ENCODE measurements at places on chromosomes 3 and 15. TPM values are rescaled to one million over a fixed set of nuclear protein-coding genes. Genes with fewer than 3 reads are reported as not detected.

GRCh38 chr15:61534986-61535385, 305.9 kb upstream of the RORA start:
- no peak for DNase-seq

DNA sequence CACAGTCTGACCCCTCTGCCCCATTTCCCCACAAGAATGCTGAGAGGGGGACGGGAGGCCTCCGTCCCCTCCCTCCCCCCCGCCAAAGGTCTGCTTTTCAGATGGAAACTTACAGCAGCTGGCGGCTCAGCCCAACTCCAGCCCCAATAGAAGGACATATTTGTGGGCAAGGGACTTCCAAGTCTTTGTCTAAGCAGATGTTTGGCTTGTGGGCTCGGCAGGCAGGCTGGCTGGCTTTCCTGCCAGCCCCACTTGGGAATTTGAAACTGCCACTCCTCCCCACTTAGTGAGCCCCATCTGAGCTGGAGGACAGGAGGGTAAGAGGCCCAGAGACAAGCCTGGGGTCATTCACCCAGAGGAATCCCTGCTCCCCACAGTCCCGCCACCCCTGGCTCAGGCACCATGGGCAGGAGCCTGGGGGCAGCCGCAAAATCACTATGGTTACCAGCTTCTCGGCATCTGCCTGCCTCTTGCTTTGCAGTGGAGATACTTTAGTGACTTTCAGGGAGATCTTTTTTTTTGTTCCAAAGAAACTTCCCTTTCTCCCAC, 53.6 kb downstream of the LMCD1 start:
- DNase-seq, result no peak

GRCh38 chr15:47484997-47485396, 232.3 kb upstream of the SEMA6D start:
- DNase-seq, result no peak

DNA sequence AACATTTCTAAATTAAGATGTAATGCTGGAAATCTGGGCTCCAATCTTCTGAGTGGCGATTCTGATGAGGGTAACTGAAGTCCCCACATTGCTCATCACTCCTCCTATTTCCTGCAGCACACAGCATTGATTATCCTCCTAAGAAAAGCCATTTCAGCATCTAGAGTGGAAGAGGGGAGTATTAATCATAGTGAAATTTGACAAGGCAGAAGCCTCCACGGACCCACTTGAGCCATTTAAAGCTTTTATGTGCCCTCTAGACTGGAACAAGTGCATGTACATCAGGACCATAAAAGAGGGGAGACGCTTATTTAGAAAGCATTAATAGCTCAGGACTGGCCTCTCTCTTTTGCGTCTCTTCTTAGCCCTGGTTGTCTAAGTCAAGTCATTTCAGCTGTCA, 25.8 kb downstream of the AQP9 start:
- DNase-seq, result no peak

BOC gene
- total RNA-seq, result 0.07 TPM

GRCh38 chr3:141915766-141916165, 39.3 kb downstream of the ATP1B3 start:
- no peak for DNase-seq

DNA sequence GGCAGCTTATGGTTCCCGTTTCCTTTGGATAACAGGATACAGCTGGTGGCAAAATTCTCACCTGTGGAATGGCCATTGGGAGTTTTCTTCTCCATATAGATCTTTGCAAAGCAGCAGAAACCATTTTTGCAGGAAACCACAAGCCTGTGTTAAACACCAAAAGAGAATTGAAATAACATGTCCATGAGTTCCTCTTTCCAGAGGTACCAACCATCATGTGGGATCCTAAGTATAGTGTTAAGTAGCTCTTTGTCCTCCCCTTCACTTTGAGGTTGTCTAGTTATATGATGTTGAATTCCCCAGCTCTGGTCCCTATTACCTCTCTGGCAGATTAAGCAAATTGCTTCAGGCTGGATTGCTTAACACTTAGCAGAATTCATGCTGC, 94.9 kb downstream of the AKAP13 start:
- DNase-seq, result no peak

DNA sequence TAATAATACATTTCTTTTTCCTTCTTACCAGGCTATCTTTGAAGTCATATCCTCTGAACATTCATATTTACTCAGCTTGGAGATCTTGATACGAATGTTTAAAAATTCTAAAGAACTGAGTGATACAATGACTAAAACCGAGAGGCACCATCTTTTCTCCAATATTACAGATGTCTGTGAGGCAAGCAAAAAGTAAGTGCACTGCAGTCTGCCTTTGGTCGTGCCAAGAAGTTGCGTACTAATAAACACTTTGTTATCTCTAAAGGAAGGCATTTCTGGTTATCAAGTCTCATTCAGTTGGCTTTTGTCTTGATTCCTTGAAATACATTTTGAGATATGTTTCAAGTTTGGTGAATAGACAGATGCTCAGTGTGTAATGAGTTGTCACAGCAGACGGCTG, 31.6 kb downstream of the ARHGEF26 start:
- no peak for DNase-seq

CCDC54 gene
- not detected for total RNA-seq

- no peak for DNase-seq
Observed at GRCh38 chr3:47565734-47566550, 12.7 kb downstream of the CSPG5 start.

DNA sequence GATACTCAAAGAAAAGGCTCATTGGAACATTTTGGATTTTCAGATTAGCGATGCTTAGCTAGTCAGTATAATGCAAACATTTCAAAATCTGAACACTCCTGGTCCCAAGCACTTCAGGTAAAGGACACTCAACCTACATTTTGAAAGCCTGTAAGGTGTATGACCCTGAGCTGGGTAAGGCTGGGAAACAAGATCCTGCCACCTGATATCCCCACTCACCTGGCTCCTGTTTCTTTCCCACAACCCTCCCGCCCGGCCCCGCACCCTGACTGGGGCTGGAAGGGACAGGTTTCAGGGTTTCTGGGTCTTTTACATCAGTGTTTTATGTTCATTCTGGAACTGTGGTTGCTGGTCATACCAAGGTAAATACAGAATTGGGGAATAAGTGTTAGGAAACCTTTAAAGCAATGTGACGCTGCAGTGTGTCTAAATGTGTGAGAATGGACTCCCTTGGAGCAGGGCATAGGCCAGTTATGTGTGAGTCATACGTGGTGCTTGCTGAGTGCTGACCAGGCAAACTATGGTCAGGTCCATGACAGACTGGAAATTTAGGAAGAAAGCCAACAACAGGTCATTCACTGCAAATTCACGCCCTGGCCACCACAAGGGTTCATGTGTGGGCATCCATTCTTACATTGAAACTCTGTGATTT, 22.9 kb downstream of the CTXND1 start:
- DNase-seq, result peak; percentile 24

DNA sequence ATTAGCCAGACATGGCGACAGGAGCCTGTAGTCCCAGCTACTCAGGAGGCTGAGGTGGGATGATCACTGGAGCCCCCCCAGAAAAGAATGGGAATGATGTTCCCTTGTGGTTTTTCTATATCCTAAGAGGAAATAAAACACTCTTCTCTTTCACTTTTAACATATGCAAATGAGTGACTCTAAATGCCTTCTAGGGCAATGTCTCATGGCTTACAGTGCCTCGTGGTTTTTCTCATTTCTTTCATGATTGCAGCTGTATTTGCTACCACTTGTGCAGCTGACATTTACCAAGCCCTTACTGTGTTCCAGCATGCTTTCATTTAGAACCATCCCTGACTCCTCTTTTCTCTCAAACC, 26.4 kb downstream of the STOML1 start:
- DNase-seq, result no peak

DNA sequence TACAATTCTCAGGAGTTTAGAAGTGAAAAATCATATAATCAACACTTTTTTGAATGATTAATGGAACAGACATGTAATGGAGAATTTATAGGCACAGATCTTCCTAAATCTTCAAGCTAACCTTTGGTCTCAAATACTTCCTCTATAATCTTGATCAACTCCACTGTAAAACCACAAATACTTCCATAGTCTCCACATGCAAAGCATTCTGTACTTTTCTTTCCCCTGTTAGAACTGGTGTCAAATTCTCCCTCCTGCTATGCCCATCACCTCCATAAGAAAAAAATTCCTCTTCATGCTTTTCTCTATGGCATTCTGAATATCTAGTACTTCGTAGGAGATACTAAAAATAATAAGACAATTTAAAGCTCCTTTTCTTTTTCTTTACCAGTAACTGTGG, 214.3 kb downstream of the ADAMTS9 start:
- no peak for DNase-seq

DNA sequence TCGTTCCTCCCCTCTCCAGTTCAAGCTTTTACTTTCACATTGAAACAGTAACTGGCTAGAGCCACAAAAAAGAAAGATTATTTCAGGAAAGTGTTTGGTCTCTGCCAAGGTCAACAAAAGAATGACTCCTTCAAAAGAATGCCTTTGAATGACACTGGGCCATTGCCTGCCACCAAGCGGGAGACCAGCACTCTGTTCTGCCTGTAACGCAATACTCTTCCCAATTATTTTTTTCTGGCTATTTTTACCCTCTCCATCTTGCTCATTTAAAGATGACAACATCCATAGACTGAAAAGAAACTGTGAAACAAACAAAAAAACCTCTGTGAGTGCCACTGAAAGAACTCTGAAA, 37.3 kb downstream of the EHHADH start:
- DNase-seq, result no peak

DNA sequence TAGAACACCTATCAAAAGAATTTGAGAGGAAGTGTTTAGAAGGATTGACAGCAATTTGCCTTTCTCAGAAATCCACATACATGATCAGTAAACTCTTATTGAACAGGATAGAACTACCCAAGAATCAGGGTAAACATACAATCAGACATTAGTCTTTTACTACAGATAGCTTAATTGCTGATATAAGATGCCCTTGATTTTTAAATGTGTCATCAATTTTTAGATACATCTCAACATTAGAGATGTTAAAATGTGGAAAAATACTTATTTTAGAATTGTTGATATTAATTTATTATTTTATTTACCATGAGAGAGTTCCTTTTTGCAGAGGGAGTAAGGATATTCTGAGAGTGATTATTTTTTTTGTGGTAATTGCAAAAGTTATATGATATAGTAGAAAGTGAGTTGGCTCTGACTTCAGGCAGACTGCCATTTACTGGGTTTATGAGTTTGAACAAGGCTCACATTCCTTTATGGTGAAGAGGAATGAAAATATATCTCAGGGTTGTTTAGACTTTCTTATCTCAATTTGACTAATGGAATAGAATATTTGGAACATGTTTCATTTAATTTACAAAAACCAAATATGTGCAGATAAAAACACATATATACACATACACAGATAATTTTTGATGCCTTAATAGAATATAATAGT, 302.8 kb upstream of the GOLIM4 start:
- no peak for DNase-seq

- peak; percentile 66 for DNase-seq
Observed at GRCh38 chr3:99532246-99532645, 106.1 kb upstream of the COL8A1 start.

DNA sequence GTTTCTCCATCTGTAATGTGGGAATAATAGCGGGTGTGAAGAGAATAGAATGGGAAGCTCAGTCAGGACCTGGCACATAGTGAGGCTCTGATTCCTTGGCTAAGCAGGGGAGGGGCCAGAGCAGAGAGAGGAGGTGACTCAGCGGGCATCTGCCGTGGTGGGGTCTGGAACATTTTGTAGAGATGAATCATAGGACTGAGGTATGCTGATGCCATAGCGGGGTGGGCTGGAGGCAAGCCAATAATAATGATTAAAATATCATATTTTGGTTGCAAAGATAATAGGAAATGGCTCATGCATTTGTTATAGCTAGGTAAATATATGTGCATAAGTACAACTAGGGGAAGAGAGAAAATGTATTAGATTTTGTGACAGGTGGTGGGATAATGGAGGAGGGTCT, 11.2 kb downstream of the TGM4 start:
- DNase-seq, result peak; percentile 90

AADACL2 gene
- total RNA-seq, result not detected
